ENCODE measurements at places on chromosomes 7 and 10.

DNA sequence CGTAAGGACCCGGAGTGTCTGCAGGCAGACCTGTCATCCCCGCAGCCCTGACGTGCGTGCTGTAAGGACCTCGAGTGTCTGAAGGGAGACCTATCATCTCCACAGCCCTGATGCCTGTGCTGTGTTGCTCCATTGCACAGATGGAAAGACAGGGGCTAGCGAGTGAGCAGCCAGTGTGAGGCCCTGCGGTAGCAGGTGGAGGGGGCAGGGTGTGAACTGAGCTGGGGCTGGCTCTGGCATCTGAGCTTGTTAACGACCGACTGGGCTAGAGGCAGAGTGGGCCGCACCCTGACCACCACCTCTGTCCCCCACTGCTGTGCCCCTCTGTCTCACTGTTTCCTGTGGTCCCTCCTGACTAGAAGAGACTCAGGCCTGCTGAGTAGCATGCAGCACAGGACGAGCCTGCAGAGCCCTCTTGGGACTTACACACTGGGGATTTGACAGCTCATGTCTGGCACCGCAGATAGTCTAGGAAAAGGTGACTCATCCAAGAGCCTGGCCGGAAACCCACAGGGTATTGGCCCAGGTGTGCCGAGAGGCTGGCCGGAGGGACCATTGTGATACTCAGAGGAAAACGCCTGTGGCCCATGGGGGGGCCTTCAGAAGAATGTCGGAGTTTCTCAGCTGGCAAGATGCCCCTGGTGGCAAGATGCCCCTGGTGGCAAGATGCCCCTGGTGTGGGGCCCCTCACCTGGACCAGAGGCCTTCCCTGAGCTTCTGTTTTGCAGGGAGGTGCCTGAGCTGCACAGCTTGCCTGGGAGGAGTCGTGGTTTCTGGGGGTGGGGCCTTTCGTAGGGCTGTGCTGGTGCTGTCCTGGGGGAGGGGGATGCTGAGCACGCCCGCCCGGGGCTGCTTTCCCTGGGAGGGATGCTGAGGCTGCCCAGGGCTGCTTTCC, 34.3 kb downstream of the INPP5A start:
- peak overlapping the region; percentile 88 for H3K27ac ChIP-seq
- H3K27me3 ChIP-seq: no peaks in the 10 kb centered on the region
- H3K36me3 ChIP-seq: no peaks in the 10 kb centered on the region
- DNase-seq: peak; percentile 73

DNA sequence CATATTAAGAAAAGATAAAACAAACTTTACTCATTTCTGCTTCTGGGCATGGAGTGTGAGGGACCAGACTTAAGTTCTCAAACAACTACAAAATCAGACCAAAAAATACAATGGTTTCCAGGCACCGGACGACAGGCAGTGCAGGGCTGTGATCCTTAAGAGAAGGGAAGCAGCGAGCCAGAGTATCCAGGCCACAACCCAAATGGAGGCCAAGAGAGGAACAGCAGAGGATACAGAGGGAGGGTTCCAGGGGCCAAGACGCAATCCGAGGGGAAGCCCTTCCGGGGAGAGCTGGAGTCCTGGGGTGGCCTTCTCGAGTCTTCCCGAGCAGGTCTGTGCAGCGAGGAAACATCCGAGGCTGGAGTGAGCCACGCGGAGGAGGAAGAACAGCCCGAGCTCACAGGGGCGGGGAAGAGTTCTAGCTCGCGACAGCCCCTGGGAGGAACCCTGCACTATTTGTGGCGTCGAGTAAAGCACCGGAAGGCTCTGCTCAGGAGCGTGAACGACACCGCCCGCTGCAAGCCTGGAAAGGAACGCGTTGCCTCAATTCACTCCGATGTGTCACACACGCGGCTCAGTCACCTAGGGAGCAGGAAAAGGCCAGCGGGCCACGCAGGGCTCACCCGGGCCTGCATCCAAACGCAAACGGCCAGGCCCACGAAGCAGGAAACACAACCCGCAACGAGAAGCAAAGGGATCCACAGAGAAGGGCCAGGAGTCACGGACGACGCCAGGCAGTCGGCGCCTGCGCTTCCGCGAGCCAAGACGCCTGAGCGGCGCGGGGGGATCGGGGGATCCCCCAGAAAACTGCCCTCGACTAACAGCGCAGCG, 933 bp upstream of the RNF32 start:
- peaks cover 8% of the 10 kb centered on the region for H3K36me3 ChIP-seq
- H3K4me1 ChIP-seq: peaks cover 18% of the 10 kb centered on the region
- peaks cover 38% of the 10 kb centered on the region for H3K27me3 ChIP-seq
- peak overlapping the region; percentile 73 for H3K4me3 ChIP-seq

DNA sequence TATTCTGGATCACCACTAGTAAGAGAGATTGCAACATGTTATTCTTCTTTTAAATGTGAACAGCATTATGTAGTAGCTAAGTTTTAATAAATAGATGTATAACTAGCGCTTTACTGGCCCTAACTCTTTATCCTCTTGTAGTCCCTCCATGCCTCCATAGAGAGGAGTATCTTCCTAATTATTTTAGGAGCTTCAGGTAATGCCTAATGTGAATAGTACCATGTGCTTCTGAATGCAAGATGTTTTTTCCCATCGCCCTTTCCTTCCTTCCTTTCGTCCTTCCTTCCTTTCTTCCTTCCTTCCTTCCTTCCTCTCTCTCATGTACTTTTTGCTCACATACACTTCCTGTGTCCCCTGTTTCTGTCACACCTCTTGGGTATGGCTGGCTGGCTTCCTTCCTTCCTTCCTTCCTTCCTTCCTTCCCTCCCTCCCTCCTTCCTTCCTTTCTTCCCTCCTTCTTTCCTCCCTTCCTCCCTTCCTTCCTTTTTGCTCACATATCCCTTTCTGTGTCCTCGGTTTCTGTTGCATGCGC, 290.7 kb downstream of the HDAC9 start:
- H3K4me1 ChIP-seq: no peaks in the 10 kb centered on the region
- H3K36me3 ChIP-seq: no peaks in the 10 kb centered on the region
- no peak for DNase-seq
- H3K27me3 ChIP-seq: no peaks in the 10 kb centered on the region
- no peak overlapping the region for H3K4me3 ChIP-seq
- H3K27ac ChIP-seq: no peak overlapping the region

- peaks cover 4% of the 10 kb centered on the region for H3K4me1 ChIP-seq
- DNase-seq: no peak
- H3K27ac ChIP-seq: no peak overlapping the region
Measured at GRCh38 chr10:13000431-13000830, 1.1 kb downstream of the CCDC3 start.

DNA sequence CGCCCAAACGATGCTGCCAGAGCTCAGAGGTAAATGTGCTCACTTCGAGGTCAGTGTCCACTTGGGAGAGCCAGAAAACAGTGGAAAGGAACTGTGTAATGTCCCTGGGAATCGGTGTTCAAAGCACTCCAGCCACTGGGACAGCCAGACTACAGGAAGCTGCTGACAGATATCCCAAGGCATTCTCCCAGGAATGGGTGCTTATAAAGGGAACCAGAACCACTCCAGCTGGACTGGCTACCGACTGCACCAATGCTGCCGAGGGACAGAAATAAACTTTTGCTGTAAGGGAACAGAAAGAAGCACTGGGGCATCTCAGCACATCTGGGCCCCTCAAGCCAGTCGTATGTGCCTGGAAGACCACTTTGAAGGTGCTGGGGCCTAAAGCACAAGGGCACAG, 76.7 kb downstream of the ATXN7L1 start:
- H3K4me3 ChIP-seq: no peak overlapping the region
- H3K36me3 ChIP-seq: no peaks in the 10 kb centered on the region
- no peak for DNase-seq
- no peaks in the 10 kb centered on the region for H3K27me3 ChIP-seq

- no peak for DNase-seq
- H3K27me3 ChIP-seq: no peaks in the 10 kb centered on the region
- H3K4me1 ChIP-seq: no peaks in the 10 kb centered on the region
Measured at GRCh38 chr7:16026253-16027020, 340.0 kb upstream of the MEOX2 start.

DNA sequence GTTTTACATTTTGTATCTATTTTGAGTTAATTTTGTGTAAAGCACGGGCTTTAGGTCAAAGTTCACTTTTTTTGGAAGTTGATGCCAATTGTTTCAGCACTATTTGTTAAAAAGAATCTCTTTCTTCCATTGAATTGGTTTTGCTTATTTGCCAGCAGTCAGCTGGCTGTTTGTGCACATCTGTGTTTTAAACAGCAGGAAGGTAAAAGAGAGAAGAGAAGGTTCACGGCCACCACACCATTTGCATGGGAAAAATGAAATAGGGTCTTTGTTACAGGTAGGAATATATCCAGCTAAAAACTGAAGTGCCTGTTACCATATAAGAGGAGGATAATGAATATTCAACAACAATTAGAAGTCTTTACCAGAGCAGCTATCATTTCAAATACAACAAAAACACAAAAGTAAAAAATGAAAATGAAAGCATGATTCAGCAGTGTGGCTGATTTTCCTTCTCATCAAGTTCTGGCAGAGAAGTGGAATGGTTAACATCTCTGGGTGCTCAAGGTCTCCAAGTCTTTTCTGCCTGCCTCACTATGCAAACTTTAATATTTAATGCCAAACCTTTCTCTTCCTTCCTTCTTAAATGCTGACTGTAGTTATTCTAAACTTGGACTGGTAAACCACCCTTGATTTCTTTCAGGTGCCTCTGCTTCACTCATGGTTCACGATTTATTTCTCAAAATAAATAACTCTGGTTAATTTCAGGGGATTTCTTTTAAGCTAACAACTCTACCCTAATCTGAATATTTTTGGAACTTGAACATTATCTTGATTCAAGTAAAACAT, 841.5 kb downstream of the GRM8 start:
- no peaks in the 10 kb centered on the region for H3K4me1 ChIP-seq
- DNase-seq: no peak
- H3K4me3 ChIP-seq: no peak overlapping the region
- H3K27me3 ChIP-seq: no peaks in the 10 kb centered on the region

DNA sequence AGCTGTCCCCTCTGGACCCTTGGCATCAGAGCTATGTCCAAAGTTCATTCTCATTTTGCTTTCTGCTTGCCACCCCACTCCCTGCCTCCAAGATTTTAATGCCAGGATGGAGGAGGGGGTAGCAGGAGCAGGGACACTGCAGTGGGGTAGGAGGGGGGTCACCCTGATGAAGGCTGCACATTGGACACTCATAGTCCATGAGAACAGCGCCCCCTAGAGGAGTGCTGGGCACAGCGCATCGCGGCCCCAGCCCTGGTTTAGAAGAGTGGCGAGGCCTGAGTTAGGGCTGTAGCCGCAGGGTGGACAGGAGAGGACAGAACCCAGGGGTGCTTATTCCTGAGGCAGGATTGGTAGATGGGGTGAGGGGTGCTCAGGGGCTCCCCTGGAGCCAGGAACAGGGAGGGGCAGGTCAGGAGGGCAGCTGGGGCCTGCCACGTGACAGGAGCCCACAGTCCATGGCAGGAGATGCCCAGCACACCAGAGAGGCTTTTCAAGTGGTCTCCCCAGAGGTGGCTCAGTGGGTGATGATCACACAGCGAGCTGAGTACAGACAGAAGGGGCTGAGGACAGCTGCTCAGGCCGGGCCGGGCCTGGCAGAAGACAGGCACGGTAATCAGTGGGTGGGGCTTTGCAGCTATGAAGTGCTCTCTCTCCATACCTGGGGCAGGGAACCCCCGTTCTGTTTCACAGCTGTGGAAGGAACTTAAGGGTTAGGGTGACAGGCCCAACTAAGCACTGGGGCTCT, 71.4 kb downstream of the NEURL1 start:
- no peak overlapping the region for H3K4me3 ChIP-seq
- peaks cover 6% of the 10 kb centered on the region for H3K27me3 ChIP-seq
- no peak overlapping the region for H3K27ac ChIP-seq
- peak; percentile 59 for DNase-seq

DNA sequence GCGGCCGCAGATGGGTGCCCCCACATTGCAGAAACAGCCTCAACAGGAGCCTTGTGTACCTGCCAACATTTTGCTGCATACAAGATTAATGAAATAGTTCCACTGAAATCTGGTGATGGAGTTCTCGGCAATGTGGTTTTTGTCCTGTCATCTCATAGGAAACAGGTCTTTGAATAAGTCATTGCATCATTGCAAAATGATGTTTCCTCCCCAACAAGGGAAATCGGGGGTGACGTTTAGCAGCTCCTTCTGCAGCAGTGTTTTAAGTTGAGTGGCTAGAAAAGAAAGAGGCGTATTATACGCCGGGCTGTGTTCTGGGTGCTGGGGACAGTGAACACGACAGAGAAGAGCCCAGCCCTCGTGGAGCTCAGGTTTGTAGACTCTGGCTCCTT, 177.0 kb downstream of the PRKAG2 start:
- H3K4me1 ChIP-seq: peaks cover 18% of the 10 kb centered on the region
- DNase-seq: no peak
- peaks cover 2% of the 10 kb centered on the region for H3K36me3 ChIP-seq
- H3K27ac ChIP-seq: no peak overlapping the region

All from activated T-cell treated with anti-CD3 and anti-CD28 coated beads, Interleukin-2, amount 50 U/mL, for 24 hours (primary cell).